ENCODE measurements at places on chromosomes 5 and 9. TPM values are rescaled to one million over a fixed set of nuclear protein-coding genes. Genes with fewer than 3 reads are reported as not detected.

PRR7 gene
- 18.1 TPM for total RNA-seq

SPATA31D4 gene
- total RNA-seq = not detected

SV2C gene
- total RNA-seq = not detected

CDH9 gene
- not detected for total RNA-seq

DNA sequence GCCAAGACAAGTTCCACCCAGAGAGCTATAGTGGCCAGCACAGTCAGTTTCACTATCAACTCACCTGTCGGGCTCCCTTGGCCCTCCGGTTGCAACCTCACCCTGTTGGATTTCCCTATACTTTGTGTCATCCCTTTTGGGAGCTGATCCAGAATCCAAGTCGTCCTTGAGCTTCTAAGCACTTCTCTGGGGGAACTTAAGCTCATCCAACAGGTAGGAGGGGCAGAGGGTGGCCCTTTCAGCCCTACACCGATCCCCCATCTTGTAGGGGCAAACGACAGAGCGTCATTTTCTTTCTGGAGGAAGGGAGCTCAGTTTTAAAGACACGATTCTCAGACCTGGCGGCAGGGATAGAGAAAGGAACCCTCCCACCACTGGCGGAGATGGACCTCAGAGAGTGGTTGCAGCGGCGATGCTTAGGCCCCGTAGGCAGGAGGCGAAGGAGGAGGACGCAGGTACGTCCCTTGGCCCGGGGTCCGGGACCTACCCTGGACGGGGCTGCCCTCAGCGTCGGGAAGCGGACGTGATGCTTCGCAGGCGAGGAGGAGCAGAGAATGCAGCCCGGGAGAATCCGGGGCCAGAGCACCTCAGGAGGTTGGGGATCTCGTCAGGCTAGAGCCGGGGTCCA, 519 bp downstream of the ZER1 start:
- H3K4me3 ChIP-seq = peak overlapping the region; percentile 84
- no peaks in the 10 kb centered on the region for H3K4me1 ChIP-seq
- H3K27me3 ChIP-seq = no peaks in the 10 kb centered on the region
- no peaks in the 10 kb centered on the region for H3K36me3 ChIP-seq
- no peak for DNase-seq
- peak overlapping the region; percentile 88 for H3K27ac ChIP-seq

- peaks cover 10% of the 10 kb centered on the region for H3K4me1 ChIP-seq
- H3K27ac ChIP-seq = no peak overlapping the region
- DNase-seq = no peak
- H3K4me3 ChIP-seq = no peak overlapping the region
- H3K36me3 ChIP-seq = peaks cover 27% of the 10 kb centered on the region
Measured at GRCh38 chr9:133359399-133360175, 3.2 kb downstream of the SURF2 start.

DNA sequence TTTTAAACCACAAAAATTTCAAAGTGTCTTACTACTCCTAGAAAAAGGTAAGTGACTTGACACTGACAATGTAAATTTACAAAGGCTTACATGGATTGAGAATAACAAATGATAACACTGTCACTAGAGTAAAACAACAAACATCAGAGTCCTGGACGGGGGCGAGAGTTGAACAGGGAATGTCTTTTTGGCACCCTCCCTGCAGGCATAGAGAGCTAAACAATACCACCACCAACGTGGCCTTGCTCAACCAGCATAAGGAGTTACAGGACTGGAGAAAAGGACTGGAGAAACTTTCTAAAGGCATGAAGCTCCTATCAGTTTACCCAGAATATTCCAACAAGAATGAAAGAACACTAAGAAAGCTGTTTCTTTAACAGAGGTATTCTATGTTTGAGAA, 55.3 kb downstream of the PTBP3 start:
- no peaks in the 10 kb centered on the region for H3K4me1 ChIP-seq
- no peaks in the 10 kb centered on the region for H3K27me3 ChIP-seq
- no peaks in the 10 kb centered on the region for H3K36me3 ChIP-seq
- H3K27ac ChIP-seq = no peak overlapping the region

DNA sequence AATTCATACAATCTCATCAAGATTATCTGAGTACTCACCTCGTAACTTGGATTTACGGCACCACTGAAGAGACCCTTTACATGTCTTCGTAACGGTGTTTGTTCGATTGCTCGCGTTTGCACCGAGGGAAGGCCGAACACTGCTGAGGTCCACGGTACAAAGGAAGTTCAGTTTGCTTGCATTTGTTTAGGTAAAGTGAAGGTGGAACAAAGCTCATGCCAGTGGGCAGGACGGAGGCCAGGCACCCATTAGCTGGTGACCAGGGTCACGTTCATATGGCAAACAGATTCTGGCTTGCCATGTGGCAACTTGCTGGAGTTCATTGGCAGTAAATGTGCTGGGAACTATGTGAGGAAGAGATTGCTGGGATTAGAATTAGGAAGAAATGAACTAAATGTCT, 164.8 kb downstream of the MACROH2A1 start:
- H3K4me3 ChIP-seq = no peak overlapping the region
- H3K27me3 ChIP-seq = no peaks in the 10 kb centered on the region
- H3K27ac ChIP-seq = no peak overlapping the region

- DNase-seq = no peak
- H3K27me3 ChIP-seq = no peaks in the 10 kb centered on the region
- no peak overlapping the region for H3K4me3 ChIP-seq
- H3K27ac ChIP-seq = no peak overlapping the region
Measured at GRCh38 chr5:73081093-73081492, 39.3 kb upstream of the TMEM171 start.

DNA sequence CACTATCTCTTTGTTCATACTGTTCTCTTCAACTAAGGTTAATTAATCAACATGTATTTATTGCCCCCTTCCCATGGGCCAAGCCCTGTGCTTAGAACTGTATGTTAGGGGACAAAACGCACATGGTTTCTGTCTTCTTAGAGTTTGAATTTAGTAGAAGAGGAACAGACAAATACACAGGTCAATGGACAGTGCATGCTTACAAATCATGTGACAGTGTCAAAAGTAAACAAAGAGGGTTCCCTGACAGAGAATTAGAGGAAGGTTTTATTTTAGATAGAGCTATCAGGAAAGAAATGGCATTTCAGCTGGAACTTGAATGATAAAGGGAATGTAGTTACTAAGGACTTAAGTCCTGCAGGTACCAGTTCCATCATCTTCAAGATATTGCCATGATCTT, 145.2 kb upstream of the CCDC152 start:
- H3K4me3 ChIP-seq = no peak overlapping the region
- H3K4me1 ChIP-seq = peaks cover 11% of the 10 kb centered on the region
- no peaks in the 10 kb centered on the region for H3K27me3 ChIP-seq
- H3K27ac ChIP-seq = no peak overlapping the region
- no peak for DNase-seq

DNA sequence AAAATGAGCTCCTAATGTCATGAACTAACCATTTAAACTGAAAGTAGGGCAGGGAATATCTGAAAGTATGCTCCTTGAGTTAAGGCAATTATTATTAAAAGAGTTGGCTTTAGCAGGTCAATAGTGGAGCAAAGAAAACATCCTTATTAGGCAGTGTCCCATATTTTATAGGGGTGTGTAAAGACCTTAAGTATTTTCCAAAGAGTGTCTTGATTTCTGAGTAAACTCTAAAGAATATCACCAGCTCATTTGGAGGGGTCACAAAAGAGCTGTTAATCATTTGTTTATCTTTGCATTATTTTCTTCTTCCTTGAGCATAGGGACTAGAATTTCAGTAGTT, 109.3 kb downstream of the MUSK start:
- H3K36me3 ChIP-seq = no peaks in the 10 kb centered on the region
- no peaks in the 10 kb centered on the region for H3K27me3 ChIP-seq
- H3K4me1 ChIP-seq = peaks cover 14% of the 10 kb centered on the region
- H3K4me3 ChIP-seq = no peak overlapping the region
- DNase-seq = no peak

GRCh38 chr5:41817625-41818301, 52.5 kb downstream of the OXCT1 start:
- peaks cover 5% of the 10 kb centered on the region for H3K4me1 ChIP-seq
- no peak overlapping the region for H3K4me3 ChIP-seq
- DNase-seq = no peak
- no peaks in the 10 kb centered on the region for H3K27me3 ChIP-seq

DNA sequence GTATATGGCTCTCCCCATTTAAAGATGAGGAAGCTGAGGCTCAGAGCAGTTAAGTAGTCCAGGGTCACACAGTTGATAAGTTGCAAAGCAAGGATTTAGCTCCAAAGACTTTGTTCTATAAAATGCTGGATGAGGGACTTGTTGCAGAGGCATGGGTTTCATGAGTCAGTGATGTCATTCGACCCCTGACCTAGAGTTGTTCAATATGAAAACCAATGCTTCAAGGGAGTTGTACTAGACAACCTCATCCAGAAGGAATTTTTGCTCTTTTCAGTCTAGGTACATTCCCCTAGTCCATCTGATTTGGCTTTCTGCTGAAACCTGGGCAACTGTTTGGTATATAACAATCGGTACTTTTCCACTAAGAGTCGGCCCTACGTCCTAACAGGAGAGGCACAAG, 550.4 kb downstream of the EBF1 start:
- H3K4me3 ChIP-seq = no peak overlapping the region
- no peaks in the 10 kb centered on the region for H3K27me3 ChIP-seq
- H3K4me1 ChIP-seq = no peaks in the 10 kb centered on the region
- no peak for DNase-seq
- no peak overlapping the region for H3K27ac ChIP-seq

GRCh38 chr5:14757850-14758249, 93.3 kb downstream of the OTULIN start:
- DNase-seq = no peak
- peaks cover 20% of the 10 kb centered on the region for H3K36me3 ChIP-seq
- H3K4me3 ChIP-seq = no peak overlapping the region
- H3K4me1 ChIP-seq = no peaks in the 10 kb centered on the region

Data from ascending aorta (tissue), 2 donors.